ENCODE measurements at places on chromosomes 7 and 10.

DNA sequence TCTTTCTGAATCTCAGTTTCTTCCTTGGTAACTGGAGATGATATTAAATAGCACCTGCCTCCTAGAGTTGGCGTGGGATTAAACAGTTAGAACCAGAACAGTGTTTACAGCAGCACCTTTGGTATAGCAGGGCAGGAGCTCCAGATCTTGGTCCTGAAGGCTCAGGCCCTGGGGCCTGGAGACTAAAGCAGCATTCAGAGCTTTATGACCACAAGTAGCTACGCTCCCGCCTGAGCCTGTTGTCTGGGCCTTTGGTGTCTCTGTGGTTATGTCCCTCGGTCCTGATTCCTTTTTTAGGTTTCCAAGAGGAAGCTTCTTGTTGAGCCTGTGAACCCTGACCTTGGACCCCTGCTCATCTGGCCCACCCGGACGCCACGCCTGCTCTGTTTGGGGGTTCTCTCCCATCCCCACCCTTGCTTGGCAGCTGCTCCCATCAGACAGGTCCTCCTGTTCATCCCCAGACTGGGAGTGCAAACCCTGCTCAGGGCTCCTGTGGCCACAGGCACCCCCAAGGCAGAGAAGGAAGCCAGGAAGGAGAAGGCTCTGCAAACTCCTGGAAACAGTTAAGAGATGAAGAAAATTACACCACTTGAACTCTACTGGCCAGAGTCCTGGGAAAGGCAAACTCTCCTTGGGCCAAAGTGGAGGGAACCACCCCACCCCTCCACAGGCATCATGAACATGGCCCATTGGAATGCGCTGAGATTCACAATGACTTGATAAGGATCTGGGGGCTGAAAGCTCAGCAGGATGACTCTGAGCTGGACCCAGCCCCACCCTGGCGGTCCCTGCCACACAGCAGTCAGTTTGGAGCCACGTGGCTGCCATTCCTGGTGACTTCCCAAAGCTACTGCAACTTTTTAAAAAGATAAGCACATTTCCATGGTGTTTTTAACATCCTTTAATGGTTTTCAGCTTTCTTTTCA lies 50.1 kb upstream of the TMEM72 start:
- DNase-seq: no peak

DNA sequence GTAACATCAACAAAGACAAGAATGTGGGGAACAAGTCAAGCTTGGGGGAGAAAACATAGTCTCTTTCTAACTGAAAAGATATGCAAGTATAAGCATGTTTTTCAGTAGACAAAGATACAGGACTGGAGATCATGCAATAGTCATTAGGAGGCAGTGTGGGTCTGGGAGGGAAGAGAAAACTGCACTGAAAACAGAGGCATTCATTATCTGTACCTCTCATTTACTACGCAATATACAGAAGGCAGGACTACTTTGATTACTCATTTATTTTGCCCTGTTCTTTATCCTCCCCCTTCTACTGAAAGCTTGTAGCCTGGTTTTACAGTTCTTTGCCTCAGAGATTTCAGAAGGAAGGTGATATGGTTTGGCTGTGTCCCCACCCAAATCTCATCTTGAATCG lies 341.2 kb downstream of the CRPPA start:
- no peak for DNase-seq

GRCh38 chr10:42113158-42113450 lies 525.3 kb downstream of the ZNF33B start:
- DNase-seq: no peak

- no peak for DNase-seq
Observed at GRCh38 chr7:31958226-31958625, 112.0 kb downstream of the PDE1C start.

GRCh38 chr7:131238347-131238931 lies 89.2 kb upstream of the MKLN1 start:
- DNase-seq: peak; percentile 86

- no peak for DNase-seq
Observed at GRCh38 chr10:33153968-33154327, 180.5 kb downstream of the NRP1 start.

GRCh38 chr10:117374506-117375359 lies 507 bp downstream of the PDZD8 start:
- peak; percentile 12 for DNase-seq

- no peak for DNase-seq
Observed at GRCh38 chr7:6121141-6121540, 90.0 kb downstream of the ANKRD61 start.

DNA sequence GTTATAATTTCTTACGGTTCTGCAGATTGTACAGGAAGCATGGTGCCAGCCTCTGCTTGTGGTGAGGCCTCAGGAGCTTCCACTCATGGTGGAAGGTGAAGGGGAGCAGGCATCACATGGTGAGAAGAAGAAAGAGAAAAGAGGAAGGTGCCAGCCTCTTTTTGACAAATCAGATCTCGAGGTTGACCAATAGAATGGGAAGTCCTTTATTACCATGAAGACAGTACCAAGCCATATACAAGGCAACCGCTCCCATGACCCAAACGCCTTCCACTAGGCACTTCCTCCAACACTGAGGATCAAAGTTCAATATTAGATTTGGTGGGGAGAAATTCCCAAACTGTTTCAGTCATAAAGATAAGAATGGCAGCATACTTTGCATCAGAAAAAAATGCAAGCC lies 502.8 kb downstream of the GLRX3 start:
- no peak for DNase-seq

- no peak for DNase-seq
Observed at GRCh38 chr7:18513343-18513742, 17.8 kb downstream of the HDAC9 start.

DNA sequence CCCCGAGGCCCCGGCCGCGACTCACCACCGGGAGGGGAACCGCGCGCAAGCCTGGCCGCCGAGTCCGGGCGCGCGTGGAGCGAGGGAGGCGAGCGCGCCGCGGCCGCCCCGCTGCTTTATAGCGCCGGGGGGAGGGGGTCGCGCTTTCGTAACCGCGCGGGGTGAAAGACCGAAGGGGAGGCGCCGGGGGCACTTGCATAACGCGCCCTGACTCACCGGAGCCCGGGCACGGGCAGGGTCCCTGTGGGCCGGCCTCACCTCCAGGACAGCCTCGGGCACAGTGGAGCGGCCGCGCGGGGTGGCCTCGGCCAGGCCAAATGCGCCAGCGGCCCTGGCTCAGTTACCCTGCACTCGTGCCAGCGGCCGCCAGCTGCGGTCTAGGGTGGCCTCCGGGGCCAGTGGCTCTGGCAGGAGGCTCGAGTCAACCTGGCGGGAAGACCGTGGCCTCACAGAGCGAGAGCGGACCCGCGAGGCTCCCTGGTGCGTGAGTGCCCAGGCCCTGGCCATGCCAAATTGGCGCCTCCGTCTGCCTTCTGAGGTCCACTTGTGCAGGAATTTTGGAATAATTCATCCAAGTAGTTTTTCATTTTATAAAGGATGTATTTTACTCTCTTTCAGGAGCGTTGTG lies at the start of gene RBP4:
TSS of gene RBP4 (minus strand) at position 90 of the 628 bp plus-strand sequence. CDS start 207 bp downstream, outside the sequence.
- no peak for DNase-seq

DNA sequence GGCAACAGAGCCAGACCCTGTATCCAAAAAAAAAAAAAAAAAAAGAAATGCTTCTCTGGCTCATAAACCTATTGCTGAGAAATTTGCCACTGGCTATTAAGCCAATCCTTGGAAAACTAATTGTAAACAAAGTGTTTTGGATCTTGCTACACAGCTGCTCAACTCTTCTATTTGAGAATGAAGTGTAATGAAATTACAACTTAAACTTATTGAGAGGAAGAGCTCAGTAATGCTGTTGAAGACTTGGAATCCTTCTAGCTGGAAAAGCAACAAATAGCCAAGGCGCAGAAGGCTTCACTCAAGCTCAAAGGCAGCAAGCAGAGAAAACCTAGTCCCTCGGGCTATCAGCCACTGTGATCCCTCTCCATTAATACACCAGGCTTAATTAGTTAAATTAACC lies 99.6 kb upstream of the ZNF438 start:
- no peak for DNase-seq

DNA sequence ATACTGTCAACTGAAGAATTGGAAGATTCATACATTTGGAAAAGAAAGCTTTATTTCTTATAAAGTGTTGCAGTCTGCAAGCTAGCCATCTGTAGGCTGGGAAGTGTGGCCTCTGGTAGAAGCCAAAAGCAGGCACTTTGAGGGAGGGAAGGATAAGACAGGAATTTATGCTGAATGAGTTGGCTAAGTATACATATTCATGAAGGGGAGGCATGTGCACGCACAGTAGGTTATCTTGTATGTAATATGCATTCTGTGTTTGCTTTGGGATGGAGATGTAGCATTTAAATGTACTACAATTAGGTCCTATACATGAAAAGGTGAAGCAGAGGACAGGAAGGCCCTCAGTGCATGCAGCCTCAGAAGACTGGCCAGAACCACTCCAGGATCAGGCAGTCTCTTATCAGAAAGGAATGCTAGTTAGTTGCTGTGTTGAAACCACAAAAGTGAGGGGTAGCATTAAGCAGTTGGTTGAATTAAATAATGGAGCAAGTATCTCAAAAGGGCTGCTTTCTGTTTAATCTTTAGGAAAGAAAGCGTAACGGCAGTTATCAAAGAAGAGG lies 40.9 kb downstream of the MYO3A start:
- no peak for DNase-seq

DNA sequence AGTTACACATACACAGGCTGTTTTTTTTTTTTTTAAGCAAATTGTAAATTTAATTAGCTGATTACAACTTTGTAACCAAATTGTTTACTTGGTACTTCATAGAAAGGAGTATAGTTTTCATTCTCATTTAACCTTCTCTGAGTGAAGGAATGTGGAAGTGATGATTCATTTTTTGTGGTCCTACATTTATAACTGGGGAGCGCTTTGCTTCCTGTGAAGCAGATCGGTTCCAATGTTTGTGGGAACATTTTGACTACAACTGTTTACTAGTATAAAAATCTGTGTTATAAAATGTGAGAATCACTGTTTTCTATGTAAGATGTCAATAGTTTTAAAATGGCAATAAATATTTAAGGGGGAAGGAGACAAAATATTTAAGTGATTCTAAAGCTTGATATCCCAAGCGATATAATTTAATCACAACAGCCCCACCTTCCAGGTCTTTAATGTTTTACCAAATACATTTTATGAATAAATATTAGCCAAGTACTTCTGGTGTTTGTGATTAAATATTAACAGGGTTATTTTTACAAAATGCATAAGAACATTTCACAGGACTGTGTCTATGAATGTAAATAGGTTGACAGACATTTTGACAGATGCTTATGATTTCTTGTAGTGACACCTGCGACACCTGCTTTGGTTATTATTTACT lies 57.1 kb downstream of the NXPH1 start:
- no peak for DNase-seq

DNA sequence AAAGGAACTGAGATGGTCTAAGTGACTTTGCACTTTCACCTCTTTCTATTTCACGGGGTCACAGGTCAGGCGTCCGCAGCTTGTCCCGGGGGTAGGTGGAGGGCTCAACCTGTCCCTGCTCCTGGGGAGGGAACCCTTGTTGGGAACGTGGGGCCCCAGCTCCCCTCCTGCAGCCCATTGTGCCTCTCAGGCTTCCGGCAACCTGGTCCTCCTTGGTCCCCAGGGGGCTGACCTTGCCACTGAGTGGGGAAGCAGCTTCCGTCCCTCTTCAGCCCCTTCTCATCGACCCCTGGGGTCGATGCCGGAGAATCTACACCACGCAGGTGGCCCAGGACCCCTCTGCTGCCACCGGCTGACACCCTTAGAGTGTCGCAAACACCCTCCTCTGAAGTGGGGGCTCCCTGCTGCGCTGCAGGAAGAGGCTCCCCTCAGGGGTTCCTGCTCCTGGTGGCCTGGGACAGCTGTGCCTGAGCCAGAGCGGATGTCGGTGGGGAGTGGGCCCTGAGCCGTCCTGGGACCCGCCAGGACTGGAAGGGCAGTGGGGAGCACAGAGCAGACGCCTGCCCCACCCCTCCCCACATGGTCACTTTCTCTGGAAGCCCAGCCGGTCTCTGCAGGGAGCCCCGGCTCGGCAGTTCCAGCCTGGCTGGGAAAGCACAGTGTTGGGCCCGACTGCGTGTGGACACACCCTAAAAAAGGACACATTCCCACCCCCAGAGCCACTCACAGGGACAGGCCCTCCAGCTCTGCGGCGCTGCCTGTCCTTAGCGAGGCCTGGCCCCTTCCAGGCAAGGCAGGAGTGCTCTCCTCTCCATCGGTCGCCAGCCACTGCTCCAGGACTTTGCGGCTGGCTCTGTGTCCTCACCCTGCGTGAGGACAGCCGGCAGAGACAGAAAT lies 357.5 kb upstream of the SHH start:
- DNase-seq: no peak

DNA sequence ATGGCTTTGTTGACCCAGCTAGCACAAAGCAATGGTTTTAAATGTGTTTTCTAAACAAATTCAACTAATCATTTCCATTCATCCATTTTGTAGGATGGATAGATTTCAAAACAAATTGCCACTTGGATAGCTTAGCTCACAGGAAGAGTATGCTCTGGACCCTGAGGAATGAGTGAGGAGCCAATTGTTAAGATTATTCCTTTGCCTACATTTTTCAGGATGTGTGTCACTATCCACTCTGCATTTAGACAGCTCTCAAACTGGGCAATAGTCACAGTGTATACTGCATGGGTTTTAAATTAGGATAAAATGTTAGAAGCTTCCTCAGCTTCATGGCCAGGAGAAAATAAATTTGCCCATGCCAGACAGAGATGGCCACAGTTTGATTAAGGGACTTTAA lies 605.6 kb upstream of the TEX47 start:
- no peak for DNase-seq

DNA sequence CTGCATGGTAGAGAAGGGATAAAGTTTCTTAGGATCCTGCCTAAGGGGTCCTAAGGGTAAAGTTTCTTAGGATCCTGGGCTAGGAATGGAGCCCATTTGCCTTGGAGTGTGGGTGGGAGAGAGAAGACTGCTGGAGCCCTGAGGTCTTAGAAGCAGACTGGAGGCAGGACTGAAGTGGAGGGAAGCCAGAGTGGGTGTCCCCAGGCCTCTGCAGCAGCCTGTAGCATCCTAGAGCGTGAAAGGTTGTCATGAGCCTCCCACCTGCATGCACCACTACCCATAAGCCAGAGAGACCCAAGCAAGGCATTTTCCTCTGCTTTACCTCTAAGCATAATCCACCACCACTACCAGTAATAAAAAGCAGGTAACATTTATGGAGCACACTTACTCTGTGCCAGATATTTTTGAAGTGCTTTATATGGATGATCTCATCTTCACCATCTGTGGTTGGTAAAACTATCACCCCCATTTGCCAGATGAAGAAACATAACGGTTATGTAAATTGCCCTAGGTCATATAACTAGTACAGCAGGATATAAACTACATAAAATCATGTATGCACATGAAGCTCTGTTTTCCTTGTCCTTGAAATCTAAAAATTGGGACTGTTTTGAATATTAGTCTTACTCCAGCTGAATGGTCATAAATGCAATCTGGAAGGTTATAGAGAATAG lies 103.5 kb upstream of the CCDC6 start:
- DNase-seq: no peak

Measured in SW 1271 (cell line).